NCI-H524 (cell line): ENCODE measurements at places on chromosomes 1 and 21.

DNA sequence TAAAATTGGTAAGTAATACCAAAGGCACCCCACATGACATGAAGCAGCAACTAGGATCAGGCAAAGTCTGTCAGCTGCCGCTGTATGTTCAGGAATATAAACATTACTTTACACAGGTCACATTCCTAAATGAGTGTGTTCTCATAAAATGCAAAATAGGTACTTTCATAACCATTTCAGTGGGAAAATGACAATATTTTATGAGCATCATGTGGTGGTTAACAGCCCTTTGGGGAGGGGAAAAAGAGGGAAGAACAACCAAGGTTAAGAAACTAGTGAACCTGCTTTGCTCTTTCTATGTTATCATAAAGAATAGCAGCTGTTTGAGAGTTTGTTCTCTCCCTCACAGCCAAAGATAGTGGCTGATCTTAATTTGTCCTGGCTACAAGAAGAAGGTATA lies 105.4 kb upstream of the LBR start:
- DNase-seq = no peak

GRCh38 chr1:59554752-59555151 lies 257.9 kb downstream of the FGGY start:
- no peak for DNase-seq

DNA sequence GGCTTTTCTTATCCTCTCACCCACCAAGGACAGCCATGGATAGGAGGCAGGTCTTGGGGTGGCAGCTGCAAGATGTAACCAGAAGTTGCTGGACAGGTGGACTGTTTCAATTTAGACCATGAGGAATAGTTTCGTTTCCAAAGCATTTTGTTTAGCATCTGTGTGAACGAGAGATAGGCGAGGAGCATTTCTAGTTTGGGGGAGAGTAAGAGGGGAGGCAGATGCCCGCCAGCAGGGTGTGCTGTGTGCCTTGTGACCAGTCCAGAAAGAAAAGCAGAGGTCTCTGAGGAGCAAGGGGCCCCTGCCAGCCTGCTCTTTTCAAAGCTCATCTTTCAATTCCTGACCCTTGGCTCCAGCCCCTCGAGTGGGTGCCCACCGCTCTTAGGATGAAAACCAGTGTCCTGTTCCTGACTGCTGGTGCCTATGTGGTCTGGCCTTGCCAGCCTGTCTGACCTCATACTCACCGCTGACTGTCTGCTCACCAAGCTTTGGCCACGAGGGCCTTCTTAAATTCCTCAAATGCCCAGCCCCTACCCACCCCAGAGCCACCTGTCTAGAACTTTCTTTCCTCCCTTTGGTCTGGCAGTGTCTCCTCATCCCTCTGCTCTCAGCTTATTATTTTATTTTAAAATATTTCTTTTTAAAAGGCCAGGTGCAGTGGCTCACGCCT lies 8.5 kb downstream of the SERINC2 start:
- no peak for DNase-seq

- DNase-seq = no peak
These were observed 1037.4 kb upstream of the TMPRSS15 start for GRCh38 chr21:19440792-19441655.

GRCh38 chr1:44903011-44903680 lies 60.1 kb upstream of the PTCH2 start:
- no peak for DNase-seq

DNA sequence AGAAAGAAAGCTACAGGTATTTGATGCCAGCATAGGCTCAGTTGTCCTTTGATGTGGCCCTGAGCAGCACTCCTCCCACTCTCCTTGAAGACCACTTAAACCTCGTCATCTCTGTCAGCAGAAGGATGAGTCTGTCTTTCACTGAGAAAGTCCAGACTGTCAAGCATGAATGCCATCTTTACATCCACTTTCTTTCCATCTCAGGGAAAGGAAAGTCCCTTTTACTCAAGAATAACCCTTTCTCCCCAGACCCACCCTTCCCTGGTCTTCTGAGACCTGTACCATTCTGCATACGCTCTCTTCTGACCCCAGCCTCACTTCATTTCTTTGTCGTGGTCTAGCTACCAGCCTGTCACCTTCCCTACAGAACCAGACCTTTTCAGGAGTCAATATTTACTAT lies 4.0 kb upstream of the ELAPOR1 start:
- no peak for DNase-seq

GRCh38 chr1:165905853-165906252 lies 78.4 kb downstream of the UCK2 start:
- DNase-seq = no peak

DNA sequence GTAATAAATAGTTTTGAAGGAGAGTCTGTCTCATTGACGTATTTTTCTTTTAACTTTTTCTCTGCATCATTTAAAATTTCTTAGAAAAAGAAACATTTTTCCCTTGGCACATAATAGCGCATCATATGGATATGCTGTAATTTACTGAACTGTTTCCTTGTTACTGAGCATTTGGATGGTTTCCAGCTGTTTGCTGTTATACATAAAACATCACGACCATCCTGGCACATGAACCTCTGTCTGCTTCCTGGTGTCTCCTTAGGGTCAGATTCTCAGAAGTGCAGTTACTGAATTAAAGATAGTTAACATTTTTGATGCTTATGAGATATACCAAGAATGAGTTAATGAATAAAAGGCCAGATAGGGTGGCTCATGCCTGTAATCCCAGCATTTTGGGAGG lies 67.2 kb downstream of the BACE2 start:
- DNase-seq = no peak

DNA sequence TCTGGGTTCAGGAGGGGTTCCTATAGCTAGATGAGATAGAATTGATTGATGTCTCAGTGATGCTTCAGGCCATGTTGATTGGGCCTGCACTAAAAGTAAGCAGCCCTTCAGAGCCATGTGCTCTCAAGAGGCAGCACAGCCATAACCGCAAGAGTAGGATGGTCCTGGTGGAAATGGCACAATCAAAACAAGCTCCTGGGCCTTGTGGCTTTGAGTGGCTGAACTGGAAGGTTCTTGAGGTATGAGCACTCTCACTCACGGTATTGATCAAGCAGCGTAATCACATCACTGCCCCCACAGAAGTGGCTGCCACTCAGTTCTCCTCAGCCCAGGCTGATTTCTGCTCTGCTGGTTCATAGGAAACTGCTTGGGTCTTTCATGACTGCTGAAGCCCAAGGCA lies 76.0 kb downstream of the DDR2 start:
- DNase-seq = no peak

GRCh38 chr1:213211201-213211600 lies 160.2 kb downstream of the RPS6KC1 start:
- no peak for DNase-seq

DNA sequence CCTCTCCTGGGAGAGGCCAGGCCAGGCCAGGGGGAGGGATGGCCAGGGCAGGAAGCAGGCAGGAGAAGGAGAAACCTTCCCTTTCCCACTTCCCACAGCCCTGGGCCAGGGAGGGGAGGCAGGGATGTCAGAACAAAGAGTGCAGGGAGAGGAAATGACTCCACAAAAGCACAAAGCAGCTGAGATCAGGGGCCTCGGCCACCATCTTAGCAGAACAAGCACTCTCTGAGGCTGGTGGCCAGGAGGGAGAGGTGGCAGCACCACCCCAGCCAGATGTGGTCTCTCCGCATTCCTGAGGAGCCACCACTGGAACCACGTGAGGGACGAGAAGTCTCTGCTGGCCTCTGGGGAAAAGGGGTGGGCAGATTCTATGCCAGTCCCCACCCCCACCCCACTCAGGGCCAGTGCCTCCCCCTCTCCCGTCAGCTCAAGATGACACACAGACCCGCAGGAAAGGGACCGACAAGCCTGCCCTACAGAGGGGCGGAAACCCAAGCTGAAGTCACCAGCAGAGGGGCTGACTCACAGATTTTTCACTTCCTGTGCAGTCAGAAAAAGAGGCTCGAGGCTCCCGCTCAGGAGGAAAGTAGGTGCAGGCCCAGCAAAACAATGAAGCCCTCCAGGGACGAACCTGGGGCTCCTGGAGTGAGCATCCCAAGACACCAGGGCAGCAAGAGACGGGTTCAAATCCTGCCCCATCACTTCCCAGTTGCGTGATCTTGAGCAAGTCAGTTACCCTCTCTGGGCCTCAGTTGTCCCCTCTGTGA lies 24.1 kb upstream of the ALDH4A1 start:
- no peak for DNase-seq

- DNase-seq = no peak
These were observed 19.8 kb upstream of the ACBD6 start for GRCh38 chr1:180522213-180522515.

DNA sequence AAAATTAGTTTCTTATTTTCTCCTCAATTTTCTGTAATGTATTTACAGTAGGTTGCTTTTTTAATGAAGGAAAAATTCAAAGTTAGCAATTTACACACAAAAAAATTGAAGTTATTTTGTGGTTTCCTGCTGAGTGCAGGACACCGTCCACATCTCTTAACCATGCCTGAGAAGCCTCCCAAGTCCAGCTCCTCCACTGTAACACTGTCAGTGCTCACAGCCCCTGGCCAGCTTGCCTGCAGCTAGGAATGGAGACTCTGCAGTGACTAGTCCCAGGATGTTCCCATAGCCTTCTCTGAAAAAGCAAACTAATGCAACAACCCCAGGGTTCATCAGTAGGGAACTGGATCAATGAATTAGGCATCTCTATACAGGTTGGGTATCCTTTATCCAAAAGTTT lies 3.5 kb downstream of the A3GALT2 start:
- no peak for DNase-seq
